ENCODE measurements at places on chromosomes 7 and 10.
A peak's percentile ranks its signal among the peaks of the same experiment; 100 is the strongest.

DNA sequence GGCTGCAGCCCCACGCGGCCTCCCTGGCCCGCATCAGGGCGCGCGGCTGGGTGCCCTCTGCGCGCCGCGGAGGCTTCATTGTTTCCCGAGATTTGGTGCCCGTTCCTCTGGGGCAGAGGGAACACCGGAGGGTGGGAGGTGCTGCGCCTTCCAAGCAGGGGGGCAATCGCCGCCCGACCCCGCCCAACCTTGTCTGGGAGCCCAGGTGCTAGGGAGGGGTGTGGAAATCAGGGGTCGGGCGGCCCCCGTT is 1.0 kb upstream of the NRP1 start:
- DNase-seq, result no peak

- no peak for DNase-seq
These were observed 458.5 kb downstream of the GPAM start for GRCh38 chr10:111725050-111725449.

GRCh38 chr7:75010036-75010435 is 45.5 kb downstream of the CASTOR2 start:
- DNase-seq, result no peak

- DNase-seq, result peak; percentile 33
These were observed 24.1 kb upstream of the PNLIP start for GRCh38 chr10:116521424-116522290.

DNA sequence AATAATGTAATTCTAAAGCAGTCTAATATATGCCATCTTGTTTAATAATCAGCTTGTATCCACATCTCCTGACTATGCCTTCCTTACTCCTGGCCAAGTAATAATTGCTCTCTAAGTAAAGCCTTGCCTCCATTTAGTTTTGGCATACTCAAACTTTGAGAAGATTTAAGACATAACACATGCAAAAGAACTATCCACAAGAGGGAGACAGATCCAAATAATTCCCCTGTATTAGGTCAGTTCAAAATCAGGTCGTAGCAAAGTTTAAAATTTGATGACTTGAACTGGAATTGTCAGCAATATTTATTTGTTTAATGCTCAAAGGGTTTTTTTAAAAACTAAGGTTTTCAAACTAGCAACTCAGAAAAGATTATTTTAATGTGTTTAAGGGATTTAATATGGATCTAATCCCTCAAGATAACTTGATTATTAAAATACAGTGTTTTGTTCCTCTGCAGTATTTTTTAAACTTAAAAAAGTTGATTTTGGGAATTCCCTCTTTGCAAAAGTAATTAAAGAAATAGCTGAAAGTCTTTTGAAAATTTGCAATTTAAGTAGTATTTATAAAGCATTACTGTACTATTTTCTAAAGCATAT is 95.3 kb downstream of the HDAC9 start:
- DNase-seq, result peak; percentile 14

- no peak for DNase-seq
These were observed 553 bp upstream of the ADD3 start for GRCh38 chr10:110007161-110007700.

DNA sequence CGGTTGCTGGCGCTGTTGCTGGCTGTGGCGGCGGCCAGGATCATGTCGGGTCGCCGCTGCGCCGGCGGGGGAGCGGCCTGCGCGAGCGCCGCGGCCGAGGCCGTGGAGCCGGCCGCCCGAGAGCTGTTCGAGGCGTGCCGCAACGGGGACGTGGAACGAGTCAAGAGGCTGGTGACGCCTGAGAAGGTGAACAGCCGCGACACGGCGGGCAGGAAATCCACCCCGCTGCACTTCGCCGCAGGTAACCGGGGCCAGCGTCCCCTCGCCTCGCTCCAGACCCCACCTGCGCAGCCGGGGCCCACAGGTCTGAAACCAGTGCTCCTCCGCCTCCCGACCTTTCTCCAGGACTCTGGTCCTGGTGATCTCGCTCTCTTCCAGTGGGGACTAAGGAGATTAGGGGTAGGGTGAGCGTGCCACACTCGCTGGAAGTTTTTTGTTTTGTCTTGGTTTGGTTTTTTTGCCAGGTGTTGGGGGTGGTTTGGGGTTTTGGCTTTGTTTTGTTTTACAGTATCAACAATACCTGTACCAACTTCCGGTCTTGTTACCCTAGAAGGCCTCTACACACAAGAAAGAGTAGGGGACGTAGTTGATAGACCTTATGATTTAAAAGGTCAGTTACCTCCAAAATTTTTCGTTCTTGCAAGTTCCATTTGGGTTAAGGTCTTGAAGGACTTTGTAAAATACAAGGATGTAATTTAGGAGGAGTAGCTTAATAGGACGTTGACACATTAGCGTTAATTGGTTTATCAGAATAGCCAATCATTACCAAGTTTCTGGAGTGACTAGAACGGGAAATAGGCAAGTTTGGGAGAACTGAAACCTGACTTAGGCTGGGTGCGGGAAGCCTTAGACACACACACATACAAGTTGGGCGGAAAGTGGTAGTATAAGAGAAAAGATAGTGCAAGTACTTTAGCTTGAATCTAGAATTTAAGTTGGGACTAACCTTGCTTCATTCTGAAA is 704 bp downstream of the TNKS2 start:
- no peak for DNase-seq

GRCh38 chr10:75390178-75390577 is 11.4 kb downstream of the ZNF503 start:
- DNase-seq, result no peak

GRCh38 chr7:80127412-80128160 is 7.0 kb upstream of the GNAI1 start:
- DNase-seq, result peak; percentile 61

Measured in neuronal stem cell (in vitro differentiated cells).